Pancreas (tissue), 10 donors: ENCODE measurements at places on chromosomes 7 and 10. TPM values are rescaled to one million over a fixed set of nuclear protein-coding genes. Genes with fewer than 3 reads are reported as not detected.

The STK31 gene
- 0.95 TPM for polyA plus RNA-seq

The SLC26A5 gene
- polyA plus RNA-seq = not detected

The DYDC2 gene
- 0.15 TPM for polyA plus RNA-seq

The GHRHR gene
- polyA plus RNA-seq = 0.34 TPM

The USP6NL gene
- polyA plus RNA-seq = 2.2 TPM

The PDE1C gene
- 1.5 TPM for polyA plus RNA-seq

The NUTM2A gene
- polyA plus RNA-seq = 1.9 TPM

The CACNB2 gene
- 11.1 TPM for polyA plus RNA-seq

The GOLGA7B gene
- 38.7 TPM for polyA plus RNA-seq

The FAM25A gene
- polyA plus RNA-seq = not detected

The CLRN3 gene
- not detected for polyA plus RNA-seq

The ZNF239 gene
- 4.8 TPM for polyA plus RNA-seq

The CACNA2D1 gene
- polyA plus RNA-seq = 4.0 TPM

The GRM8 gene
- 0.11 TPM for polyA plus RNA-seq

The ABCC2 gene
- polyA plus RNA-seq = 0.91 TPM
